SHP77 (cell line): ENCODE measurements at places on chromosomes 7 and 10.

- no peak for DNase-seq
These were observed 70.1 kb downstream of the TNS3 start for GRCh38 chr7:47511699-47512370.

DNA sequence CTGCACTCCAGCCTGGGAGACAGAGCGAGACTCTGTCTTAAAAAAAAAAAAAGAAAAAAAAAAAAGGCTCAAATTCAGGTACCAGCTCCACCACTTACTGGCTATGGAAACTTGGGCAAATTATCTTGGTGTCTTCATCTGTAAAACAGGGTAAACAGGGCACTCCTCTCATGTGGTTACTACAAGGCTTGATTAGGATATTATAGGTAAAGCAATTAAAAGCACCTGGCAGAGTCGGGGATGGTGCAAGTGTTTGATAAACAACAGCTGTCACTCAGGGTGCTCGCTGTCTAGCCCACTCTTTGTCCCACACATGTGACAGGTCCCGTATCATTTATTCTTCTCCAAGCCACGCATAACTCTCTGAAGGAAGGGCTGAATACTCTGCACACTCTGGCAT lies 96.9 kb downstream of the SORBS1 start:
- DNase-seq = no peak

DNA sequence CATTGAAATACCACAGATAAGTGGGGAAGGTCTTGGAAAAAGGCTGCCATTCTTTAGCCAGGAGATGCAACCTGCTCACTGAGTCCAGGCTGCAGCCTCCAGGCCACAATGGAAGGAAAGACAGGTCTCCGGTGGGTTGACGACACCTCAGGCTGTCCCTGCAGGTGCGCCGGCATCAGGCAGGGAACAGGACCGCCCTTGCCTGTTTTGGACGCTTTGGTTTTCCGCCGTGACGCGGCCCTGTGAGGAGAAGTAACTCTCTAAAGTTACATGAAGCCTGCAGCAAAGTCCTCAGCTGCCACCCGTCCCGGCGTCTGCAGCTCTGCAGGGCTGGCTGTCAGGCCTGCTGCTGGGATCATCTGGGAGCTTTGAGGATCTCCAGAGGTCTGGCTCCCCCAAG lies 147.0 kb downstream of the WDR37 start:
- no peak for DNase-seq

- DNase-seq = no peak
These were observed 35.8 kb downstream of the CAMK2B start for GRCh38 chr7:44289341-44290251.

GRCh38 chr7:75662579-75663301 lies 76.0 kb downstream of the HIP1 start:
- no peak for DNase-seq

DNA sequence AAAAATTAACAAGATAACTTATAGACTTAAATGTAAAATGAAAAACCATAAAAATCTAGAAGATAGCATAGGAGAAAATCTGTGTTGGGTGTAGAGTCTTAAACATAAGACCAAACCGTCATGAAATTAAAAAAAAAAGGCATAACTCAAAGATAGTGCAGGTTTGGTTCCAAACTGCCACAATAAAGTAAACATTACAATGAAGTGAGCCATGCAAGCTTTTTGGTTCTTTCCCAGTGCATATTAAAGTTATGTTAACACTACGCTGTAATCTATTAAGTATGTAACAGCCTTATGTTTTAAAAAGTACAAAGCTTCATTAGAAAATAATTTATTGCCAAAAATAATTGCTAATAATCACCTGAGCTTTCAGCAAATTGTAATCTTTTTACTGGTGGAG lies 1366.5 kb upstream of the LRRTM3 start:
- DNase-seq = no peak

GRCh38 chr10:110395350-110396283 lies 90.9 kb upstream of the SMNDC1 start:
- no peak for DNase-seq

DNA sequence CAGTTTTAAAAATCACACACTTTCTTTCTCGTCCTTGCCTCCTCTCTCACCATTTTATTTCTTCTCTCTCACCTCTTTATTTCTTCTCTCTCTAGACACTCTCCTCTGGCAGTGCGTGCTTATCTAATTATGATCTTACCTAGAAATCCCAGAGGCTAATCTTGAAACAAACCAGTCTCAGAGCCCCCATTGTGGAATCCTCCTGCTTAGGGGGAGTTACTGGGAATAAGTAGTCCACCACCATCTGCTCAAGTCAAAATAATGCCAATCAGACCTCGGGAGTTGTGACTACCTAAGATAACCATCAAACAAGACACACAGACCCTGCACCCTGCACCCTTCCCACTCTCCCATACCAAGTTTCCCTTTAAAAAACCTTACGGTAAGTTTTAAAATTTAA lies 256.9 kb downstream of the POM121L12 start:
- DNase-seq = no peak
